MCF 10A (cell line): ENCODE measurements at places on chromosomes 1 and 21. TPM values are rescaled to one million over a fixed set of nuclear protein-coding genes. Genes with fewer than 3 reads are reported as not detected.

DNA sequence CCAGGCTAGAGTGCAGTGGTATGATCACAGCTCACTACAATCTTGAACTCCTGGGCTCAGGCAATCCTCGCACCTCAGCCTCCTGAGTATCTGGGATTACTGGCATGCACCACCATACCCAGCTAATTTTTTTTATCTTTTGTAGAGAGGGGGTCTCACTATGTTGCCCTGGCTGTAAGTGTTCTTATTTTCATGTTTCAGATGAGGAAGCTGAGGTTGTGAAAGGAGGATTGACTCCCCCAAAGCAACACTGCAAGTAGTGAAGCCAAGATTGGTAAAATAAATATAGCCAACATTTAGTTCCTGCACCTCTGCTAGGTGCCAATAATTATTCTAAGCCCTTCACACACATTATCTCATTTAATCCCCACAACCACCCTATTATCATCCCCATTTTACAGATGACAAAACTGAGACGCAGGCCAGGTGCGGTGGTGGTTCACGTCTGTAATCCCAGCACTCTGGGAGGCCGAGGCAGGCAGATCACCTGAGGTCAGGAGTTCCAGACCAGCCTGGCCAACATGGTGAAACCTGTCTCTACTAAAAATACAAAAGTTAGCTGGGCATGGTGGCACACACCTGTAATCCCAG is 2.1 kb downstream of the PMVK start:
- DNase-seq: no peak

DNA sequence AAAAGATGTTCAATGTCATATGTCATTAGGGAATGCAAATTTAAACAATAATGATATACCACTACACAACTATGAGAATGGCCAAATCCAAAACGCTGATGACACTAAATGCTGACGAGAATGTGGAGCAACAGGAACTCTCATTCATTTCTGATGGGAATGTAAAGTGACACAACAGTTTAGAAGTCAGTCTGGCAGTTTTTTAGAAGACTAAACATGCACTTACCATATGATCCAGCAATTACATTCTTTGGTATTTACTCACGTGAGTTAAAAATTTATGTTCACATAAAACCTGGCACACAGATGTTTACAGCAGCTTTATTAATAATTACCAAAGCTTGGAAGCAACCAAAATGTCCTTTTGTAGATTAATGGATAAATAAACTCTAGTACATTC is 110.4 kb upstream of the C1orf21 start:
- no peak for DNase-seq

GRCh38 chr21:41805038-41805437 is 38.2 kb upstream of the RIPK4 start:
- no peak for DNase-seq

GRCh38 chr1:168582688-168583336 is 6.4 kb downstream of the XCL1 start:
- no peak for DNase-seq

- DNase-seq: no peak
Observed at GRCh38 chr21:36156815-36157670, at the start of gene DOP1B. TSS of gene DOP1B (plus strand) at chr21:36156824. CDS start at chr21:36164734, 7,910 bp downstream.

GRCh38 chr21:42245331-42246193 is 26.6 kb downstream of the ABCG1 start:
- no peak for DNase-seq

GRCh38 chr1:145845144-145845513 is 301 bp upstream of the NUDT17 start:
- no peak for DNase-seq

DNA sequence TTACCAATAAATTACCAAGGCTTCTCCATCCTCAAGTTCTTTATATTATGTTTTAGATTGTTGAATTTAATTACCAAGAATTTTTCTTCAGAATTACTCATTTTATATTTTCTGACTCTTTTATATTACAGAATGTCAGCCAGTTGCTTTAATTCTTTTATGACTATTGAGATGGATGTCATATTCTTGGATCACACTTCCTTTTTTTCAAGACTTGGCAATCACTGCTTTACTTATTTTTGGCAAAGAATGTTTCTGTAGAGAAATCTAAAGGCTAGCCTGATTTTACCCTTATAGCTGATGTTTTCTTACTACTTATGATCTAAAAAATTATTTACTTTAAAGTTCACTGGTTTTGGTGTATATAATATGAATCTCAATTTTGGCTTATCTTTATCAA is 721.1 kb upstream of the TMPRSS15 start:
- no peak for DNase-seq

DNA sequence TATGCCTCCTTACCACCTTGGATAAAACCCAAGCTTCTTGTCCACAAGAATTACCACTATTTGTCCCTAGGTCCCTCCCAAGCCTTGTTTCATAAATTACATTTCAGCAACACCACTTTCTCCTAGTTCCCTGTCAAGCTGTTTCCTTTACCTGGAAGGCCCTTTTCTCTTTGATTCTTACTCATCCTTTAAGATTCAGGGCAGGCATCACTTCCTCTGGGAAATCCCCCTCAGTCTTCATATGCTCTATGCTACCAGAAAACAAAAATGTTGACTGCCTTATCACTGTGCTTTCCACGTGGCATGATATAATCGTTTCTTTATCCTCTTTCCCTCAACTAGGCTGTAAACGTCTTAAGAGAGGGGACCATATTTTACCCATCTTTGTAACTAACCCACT is 102.7 kb downstream of the LYST start:
- DNase-seq: no peak

DNA sequence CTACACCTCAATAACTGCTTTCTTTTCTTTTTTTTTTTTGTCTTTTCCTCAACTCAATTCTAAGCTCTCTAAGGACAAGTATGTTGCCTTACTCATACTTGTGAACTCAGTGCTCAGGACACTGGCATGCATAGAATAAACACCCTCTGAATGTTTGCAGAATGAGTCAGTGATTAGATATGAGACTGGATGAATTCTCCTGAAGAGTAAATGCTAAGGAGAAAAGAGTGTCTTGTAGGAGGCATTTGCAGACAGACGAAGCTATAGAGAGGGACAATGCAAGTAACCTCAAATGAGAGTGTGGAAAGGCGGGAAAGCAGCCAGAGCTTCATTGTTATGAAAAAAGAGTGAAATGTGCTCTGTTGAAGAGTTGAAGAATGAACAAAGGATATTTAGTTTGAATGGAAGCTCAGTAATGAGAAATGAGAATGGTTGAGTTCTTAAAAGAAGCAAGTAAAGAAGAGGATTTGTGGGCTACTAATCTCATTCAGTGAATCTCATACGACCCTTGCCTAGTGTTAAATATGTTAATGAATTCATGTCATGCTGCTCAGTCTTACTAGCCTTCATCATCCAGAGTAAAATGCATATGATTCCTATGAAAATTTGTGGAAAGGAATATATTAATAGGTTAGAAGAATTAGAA is 166.1 kb upstream of the DPYD start:
- peak; percentile 78 for DNase-seq

GRCh38 chr1:233440951-233441401 is 113.5 kb downstream of the MAP3K21 start:
- peak; percentile 90 for DNase-seq

DNA sequence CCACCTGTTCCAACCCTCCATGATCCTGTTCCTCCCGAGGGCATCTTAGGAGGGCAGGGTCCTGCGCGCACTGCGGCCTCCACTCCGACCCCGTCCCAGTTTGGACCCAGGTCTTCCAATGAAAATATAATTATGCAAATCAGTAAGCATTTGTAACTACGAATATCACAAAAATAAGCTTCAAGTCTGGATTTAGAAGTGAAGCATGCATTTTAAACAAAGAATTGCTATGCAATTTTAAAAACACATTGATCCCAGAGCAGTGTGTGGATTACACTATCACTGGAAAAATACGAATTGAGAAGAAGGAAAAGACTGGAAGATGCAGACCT is 673 bp downstream of the PRMT2 start:
- DNase-seq: no peak

DNA sequence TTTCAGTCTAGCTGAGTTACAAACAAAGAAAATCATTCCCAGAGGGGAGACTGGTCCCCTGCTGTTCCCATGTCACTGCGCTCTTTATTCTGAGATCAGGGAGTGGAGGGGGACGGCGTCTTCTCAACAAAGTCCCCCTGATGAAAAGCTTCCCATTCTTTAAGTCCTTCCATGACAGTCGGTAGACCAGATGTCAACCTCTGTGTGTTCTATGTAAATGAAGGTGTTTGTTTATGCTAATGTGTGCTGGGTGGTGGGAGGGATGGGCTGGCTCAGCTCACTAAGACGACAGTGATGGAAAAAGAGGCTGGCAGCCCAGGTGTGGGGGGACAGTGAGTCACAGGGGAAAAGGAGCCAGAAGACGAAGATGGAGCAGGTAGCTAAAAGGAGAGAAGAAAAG is 148.2 kb upstream of the KLHDC7A start:
- no peak for DNase-seq

- no peak for DNase-seq
Observed at GRCh38 chr1:247905910-247906503, 10.6 kb downstream of the OR2W3 start.

- DNase-seq: no peak
Observed at GRCh38 chr1:5390504-5390903, 601.7 kb downstream of the NPHP4 start.

- DNase-seq: no peak
Observed at GRCh38 chr1:222632749-222633148, 14.9 kb downstream of the MIA3 start.

DNA sequence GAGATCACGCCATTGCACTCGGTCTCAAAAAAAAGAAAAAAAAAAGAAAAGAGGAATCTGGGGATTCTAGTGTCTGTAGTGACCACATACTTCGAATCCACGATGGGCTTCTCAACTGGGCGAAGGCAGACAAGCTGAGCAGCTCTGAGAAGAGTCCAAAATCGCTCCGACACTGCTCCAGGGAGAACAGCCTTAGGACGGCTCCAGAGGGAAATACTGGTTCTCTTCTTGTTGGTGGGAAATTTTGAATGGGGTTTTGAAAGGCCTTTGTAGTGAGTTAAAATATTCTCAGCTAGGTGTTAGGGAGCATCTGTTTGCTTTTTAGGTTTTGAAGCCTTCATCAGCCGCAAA is 18.3 kb upstream of the HJV start:
- no peak for DNase-seq

DNA sequence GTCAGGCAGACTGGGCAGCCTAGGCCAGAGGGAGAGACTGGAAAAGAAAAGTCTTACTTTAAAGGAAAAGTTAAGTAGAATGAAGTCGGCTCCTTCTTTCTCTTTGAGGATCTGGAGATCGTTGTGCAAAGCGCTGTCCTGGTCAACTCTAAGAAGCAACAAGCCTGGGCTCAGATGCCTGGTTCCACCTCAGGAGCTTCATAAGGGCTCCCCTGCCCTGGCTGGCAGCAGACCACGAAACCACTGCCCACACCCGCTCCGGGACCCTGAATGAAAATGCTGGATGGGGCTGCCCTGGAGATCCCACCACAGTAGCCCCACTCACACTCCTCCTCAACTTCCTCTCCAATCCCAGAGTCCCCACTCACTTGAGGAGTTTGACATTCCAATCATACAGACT is 6.4 kb downstream of the UBE2Q1 start:
- DNase-seq: no peak

DNA sequence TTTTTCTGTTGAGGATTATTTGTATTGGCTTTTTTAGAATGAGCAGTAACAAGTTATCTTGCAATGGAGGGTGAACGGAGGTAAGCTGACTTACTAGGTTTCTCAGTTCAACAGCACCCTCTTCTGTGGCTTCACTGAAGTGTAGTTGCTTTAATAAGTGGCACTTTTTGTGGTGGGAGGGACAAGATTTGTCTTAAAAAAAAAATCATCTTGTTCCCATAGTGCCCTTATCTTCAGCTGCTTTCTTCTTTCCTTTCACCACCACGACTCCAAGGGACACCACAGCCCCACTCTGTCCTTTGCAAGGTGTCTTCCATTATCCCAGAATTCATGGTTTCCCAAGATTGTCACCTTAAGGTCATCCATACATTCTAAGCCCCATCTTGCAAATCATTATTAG is 92.9 kb downstream of the PIGK start:
- peak; percentile 68 for DNase-seq

- no peak for DNase-seq
Observed at GRCh38 chr1:186239171-186239570, 135.9 kb downstream of the TPR start.

GRCh38 chr1:117824616-117825015 is 104.8 kb downstream of the GDAP2 start:
- DNase-seq: no peak

DNA sequence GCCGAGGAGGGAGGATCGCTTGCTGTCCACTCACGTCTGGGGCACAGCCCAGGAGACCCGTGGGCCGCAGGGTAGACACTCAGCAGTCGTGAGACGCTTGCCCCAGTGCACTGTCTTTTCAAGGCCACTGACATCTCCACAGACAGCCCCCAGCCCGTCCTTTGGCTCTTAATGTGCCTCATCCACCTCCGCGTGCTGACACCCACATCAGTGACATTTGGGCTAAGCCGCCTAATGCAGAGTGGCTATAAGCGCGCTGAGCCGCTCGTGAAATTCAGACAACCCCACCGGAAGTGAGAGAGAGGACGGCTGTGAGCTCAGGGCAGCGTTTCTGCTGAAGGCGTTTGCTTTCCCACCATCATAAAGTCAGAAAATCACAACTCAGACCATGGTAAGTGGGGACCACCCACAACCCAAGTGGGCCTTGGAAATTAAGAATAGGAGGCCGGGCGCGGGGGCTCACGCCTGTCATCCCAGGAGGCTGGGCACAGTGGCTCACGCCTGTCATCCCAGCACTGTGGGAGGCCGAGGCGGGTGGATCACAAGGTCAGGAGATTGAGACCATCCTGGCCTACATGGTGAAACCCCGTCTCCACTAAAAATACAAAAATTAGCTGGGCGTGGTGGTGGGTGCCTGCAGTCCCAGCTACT is 8.4 kb downstream of the SLC35E2B start:
- DNase-seq: no peak

GRCh38 chr21:29578306-29578705 is 279.6 kb downstream of the BACH1 start:
- no peak for DNase-seq

- no peak for DNase-seq
Observed at GRCh38 chr1:61087571-61087970, 5.2 kb downstream of the NFIA start.

CHI3L1 gene
- total RNA-seq: 0.75 and 0.88 TPM in 2 replicates

H6PD gene
- 23.6 and 28.7 TPM in 2 replicates for total RNA-seq

ADARB1 gene
- 18.1 and 19.4 TPM in 2 replicates for total RNA-seq

CRYBG2 gene
- total RNA-seq: 8.6 and 14.2 TPM in 2 replicates

IQGAP3 gene
- 36.4 and 48.3 TPM in 2 replicates for total RNA-seq

RNU1-1 gene
- total RNA-seq: 1,539 and 1,606 TPM in 2 replicates

LIN28A gene
- total RNA-seq: not detected in 2 replicates

LYPD8 gene
- not detected in 2 replicates for total RNA-seq

CAPZB gene
- total RNA-seq: 252 and 259 TPM in 2 replicates

ARHGAP30 gene
- 0.34 and 0.58 TPM in 2 replicates for total RNA-seq

MROH7 gene
- 0.34 TPM in 1 of 2 replicates, not detected in the other for total RNA-seq

SPRR1A gene
- not detected in 2 replicates for total RNA-seq
